ENCODE measurements at places on chromosomes 7 and 10.

- no peak for DNase-seq
Measured at GRCh38 chr10:62826273-62826672, 10.1 kb upstream of the EGR2 start.

GRCh38 chr10:128751284-128751683 is 625.1 kb upstream of the MKI67 start:
- DNase-seq, result no peak

DNA sequence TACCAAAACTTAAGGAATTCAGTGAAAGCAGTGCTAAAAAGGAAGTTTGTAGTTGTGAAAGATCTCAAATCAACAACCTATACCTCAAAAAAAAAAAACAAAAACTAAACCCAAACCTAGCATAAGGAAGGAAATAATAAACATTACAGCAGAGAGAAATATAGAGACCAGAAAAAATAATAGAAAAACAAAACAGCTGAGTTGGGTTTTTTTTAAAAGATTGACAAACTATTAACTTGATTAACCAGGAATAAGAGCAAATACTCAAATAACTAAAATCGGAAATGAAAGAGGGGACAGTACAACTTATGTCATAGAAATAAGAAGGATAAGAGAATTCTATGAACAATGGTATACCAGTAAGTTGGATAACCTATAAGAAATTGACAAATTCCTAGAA is 6.7 kb downstream of the ECD start:
- DNase-seq, result no peak

DNA sequence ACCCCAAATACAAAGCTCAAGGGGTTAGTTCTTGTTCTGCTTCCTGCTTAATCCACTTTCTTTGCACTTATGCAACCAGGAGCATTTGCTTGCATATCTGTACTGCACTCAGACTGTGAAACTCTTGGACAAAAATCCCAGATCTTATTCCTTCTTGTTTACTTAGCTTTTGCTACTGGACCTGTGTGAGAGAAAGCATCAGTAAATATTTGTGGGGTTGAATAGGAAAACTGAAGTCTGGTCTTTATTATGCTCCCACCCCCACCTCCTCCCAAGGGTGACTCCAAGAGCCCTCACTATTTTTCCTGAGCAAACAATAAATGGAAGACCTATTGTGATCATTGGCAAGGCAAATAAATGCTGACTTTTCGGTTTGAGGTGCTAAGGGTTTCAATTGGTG is 57.1 kb upstream of the VSTM2A start:
- no peak for DNase-seq

- DNase-seq, result no peak
Measured at GRCh38 chr7:106012935-106013439, 49.9 kb downstream of the CDHR3 start.

- no peak for DNase-seq
Measured at GRCh38 chr10:97732052-97732359, 4.9 kb upstream of the ZFYVE27 start.

DNA sequence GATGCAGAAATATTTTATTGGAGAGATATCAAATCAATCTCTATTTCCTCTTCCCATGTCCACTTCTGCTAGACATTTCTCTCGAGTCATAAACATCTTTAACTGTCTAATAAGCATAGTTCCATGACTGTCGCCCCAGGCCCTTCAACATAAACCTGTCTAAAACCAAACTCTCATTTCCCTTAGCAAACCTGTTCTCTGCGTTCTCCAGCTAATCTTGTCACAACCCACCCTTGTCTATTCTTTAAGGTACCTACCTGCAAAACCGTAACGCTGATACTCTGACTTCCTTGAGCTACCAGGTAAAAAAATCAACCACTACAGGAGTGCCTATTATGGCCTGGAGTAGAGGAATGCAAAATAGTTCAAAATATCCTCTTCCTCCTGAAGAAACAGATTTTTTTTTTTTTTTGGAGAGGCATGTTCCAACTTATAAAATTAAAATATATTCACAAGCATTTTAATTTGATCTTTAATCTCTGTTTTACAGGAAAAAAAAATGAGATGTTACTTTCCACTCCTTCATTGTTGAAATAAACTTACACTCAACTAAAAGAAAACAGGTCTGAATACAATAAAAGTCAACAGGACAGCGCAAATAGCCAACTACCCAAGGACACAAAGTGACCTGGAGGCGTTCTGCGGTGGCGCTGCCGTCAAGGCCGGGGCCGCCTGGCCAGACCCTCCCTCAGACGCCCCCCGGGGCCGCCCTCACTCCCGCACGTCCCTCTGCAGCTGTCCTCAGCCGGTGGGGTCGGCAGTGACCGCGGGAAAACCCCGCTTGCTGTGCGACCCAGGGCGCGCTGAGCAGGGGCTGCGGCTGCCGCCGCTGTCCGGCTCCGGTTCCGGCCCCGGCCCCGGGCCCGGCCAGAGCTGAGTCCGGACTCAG is 765 bp downstream of the SLC25A40 start:
- no peak for DNase-seq

DNA sequence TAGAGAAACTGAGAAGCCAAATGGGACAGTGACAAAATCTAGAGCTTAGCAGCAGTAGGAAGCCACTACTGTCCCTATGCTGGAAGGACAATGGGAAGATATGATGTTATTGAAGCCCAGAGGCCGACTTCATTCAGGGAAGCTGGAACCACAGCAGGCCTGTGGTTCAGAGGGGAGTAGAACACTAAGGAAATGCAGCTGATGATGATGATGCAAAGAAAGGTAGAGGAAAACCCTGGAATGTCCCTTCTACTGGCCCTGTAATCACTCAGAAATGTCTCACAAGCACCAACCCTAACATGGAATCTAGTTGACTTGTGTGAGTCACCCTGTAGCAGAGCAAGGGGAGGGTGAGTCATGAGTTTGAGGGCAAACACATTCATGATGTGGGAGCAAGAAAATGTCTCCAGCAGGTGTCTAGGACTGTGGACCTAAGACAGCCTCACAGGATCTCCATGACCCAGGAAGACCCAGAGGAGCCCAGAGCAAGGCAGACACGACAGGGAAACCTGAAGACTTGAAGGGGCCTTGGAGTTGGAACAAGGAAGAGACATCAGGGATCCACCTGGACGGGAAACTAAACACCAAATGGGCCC is 37.0 kb upstream of the LRRC17 start:
- no peak for DNase-seq

DNA sequence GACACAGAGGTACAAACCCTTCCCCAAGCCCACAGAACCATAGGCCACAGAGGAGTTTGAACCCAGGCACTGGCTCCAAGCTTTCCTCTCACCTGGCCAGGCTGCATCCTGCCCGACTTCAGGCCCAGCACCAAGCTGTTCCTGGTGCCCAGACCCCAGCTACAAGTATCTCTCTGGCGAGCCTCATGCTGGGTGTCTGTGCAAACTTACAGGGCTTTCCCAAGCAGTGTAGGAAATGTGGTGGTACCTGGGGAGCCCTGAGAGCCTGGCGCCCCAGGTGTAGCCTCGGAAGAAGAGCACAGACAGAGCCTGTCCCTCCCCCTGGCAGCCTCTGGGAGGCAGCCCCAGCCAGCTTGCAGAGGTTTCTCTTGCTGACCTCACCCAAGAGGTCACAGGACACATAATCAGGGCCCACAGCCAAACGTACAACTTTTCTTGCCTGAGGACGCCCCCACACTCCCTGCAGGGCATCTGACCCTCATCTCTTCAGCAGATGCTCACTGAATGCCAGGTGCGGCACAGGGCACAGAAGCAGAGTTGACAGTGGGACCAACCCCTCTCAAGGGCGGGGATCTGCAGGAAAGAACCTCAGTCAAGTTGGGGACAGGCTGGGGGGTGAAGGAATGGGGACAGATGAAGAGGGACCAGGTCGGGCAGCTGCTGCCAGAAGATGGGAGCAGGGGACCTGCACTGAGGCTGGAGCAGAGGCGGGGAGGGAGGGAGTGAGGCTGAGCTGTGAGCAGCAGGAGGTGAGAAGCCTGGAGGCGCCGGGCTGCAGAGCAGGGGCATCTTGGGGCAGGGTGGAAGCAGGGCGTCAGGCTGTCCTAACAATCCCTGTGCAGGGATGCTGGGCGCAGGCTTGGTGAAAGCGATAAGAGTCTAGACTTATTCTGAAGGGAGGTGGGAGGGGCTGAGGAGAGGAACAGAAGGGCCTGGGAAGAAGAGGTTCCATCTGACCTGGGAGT is 16.3 kb upstream of the MYL7 start:
- no peak for DNase-seq

DNA sequence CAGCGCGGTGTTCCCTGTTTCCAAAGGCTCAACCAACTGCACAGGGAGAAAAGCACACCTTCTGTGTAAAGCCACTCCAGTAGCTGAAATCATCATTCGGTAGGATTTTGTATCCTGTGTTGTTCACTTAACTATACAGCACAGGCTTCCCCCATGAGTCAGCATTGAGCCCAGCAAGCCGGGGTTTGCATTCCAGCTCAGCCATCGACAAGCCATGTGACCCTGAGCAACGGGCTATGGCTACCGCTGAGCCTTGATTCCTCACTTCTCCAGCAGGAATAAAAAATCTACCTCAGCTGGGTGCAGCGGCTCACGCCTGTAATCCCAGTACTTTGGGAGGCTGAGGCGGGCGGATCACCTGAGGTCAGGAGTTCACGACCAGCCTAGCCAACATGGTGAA is 44.1 kb upstream of the ATP6V0A4 start:
- DNase-seq, result no peak
